Hepatocyte (in vitro differentiated cells): ENCODE measurements at places on chromosomes 16 and 17. TPM values are rescaled to one million over a fixed set of nuclear protein-coding genes. Genes with fewer than 3 reads are reported as not detected.

Gene HSPB9
- total RNA-seq = not detected in 2 replicates

Gene NAGS
- 11.2 and 14.0 TPM in 2 replicates for total RNA-seq

Gene EIF3C
- total RNA-seq = 130 and 170 TPM in 2 replicates

Gene SULT1A2
- 0.60 and 1.8 TPM in 2 replicates for total RNA-seq

Gene CNGB1
- total RNA-seq = not detected in 2 replicates

Gene FOXN1
- not detected in 2 replicates for total RNA-seq

Gene CYB561
- total RNA-seq = 12.9 and 15.1 TPM in 2 replicates

Gene LPO
- total RNA-seq = 0.24 and 1.0 TPM in 2 replicates
